Kidney (tissue), 22 donors: ENCODE measurements at places on chromosomes 4 and X. TPM values are rescaled to one million over a fixed set of nuclear protein-coding genes. Genes with fewer than 3 reads are reported as not detected.

DNA sequence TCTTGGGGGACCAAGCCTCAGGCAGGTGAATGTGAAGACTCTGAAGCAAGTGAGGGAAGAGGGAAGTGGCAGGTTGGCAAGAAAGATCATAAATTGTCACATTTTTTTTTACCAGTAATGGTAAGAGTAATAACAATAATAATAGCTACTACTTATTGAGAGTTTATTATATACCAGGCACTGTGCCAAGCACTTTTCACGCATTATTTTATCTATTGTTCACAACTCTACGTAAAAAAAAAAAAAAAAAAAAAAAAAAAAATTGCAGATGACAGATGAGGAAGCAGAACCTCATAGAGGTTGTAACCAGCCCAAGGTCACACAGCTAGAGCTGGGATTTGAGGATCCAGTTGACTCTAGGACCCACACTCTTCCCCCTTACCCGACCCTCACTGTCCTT, 40.9 kb downstream of the TSC22D3 start:
- no peak for DNase-seq

DNA sequence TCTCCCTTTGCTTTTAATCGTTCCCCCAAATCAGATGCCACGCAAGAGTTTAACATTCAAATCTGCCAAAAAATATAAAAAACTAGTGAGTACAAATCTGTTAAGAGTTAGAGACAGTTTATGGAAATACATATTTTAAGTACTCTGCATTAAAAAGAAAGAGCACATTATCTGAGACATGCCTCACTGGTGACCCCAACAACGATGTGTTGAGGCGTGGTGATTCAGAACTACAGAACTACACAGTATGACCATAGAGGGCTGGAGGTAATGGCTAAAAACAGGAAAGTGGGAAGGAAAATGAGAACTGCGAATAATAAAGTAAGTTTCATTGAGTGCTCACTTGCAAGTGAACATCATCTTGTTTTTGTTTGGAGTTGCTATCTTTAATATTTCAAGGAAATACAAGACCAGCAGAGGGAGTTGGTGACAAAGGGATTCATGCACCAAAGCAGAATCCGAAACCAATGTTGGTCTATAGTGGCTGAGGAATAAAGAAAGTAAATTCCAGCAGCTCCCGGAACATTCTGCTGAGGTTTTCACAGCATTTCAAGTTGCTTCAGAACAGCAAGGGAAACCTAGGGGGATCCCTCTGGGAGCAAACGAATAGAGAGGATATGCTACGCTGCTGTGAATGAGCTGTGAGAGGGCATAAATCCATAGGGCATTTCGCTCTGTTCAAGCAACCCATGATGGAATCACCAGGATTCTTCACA, 92.2 kb downstream of the DCHS2 start:
- peak; percentile 19 for DNase-seq

- no peak for DNase-seq
Measured at GRCh38 chrX:69535661-69536060, 31.5 kb downstream of the NALF2 start.

DNA sequence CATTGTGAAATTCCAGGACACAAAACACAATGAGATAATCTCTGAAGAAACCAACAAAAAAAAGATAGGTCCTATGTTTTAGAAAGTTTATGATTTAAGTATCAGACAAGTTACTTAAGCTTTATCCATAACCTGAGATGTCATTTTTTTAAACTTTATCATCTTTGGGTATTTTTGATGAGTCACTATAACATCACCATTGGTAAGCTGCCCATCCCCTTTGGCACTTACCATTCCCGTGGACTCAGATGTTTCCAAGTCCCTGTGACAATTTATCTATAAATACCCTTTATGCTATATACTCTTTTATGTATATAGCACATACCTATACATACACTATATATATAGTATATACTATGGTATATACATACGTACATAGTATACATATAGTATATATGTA, 198.9 kb upstream of the GEMIN8 start:
- DNase-seq: no peak

DNA sequence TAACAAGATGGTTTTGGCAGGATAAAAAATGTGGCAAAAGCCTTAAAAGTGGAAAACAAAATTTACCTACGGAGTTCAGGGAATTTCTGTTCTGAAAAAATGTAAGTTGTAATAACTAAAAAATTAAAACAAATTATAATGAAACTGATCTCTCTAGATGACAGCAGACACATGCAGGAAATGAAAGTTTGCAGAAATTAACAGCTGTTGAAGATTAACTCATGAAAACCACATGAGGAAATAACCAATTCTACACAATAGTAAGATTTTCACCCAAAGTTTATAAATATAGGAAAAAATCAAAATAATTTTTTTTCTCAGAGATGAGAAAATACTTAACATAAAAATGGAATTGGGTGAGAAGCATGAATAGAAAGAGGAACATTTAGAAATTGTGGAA, 47.5 kb upstream of the UGT2B15 start:
- DNase-seq: no peak

DNA sequence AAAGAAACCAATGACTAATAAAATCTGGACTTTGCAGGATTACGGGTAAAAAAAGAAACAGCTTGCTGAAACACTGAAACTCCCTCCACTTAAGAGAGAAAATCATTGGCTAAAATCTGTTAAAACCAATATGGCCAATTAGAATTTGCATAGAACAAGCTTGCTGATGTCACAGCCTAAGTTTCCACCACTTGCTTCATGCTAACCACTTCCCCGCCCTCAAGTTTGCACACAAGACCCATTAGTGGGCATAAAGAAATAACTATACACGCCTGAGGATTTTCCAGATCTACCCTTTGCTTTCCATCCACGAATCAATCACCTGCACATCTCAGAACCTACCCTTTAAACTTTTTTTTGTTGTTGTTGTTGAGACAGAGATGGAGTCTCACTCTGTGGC, 42.7 kb upstream of the PHEX start:
- DNase-seq: no peak

- no peak for DNase-seq
Measured at GRCh38 chr4:151098979-151099228, 524 bp upstream of the RPS3A start.

DNA sequence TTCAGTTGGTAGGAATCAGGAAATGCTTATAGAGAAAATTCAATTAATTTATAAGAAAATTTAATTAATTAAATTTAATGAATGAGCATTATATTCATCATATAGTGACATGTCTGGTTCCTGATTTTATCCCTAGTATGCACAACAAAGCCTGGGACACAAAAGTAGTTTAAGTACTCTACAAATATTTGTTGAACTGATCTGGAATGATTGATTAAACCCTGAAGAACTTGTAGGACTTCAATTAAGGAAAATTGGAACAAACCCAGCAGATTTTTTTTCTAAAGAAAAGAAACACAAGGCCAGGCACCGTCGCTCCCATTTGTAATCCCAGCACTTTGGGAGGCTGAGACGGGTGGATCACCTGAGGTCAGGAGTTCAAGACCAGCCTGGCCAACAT, 4.5 kb upstream of the APELA start:
- no peak for DNase-seq

- no peak for DNase-seq
Measured at GRCh38 chr4:145546175-145546915, 64.7 kb downstream of the SMAD1 start.

DNA sequence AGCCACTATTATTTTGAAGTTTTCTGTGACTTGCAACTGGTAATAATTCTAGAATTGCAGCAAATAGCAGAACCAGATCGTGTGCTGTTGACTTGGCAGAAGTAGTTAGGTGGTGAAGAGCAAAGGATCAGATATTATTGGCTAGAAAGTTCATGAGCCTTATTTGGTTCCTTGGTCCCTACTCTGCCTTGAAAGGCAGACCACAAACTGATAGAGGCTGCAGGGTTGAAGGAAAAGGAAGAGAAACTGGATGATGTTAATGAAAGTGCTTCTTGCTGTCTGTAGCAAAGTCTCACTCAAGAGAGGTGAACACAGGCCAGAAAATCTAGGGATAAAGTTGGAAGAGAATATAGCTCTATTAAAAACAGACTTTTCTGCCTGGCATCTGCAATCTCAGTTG, 41.2 kb upstream of the RNF150 start:
- DNase-seq: no peak

DNA sequence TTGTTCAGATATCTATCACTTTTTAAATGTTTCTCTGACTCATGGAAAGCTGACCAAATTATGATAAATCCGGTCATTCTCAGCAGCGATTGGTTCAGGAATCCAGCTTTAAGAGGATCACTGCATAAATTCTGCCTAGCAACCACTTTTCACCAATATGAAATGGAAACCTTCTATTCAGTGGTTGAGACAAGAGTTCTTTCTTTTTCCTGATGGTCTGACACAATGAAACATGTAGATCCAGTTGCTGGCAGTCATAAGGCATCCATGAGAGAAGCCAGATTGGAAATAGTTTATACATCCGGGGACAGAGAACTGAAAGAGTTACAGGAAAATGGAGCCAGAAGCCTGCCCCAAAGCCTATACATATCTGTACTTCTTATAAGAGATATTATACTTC, 27.2 kb downstream of the MAB21L2 start:
- DNase-seq: no peak

DNA sequence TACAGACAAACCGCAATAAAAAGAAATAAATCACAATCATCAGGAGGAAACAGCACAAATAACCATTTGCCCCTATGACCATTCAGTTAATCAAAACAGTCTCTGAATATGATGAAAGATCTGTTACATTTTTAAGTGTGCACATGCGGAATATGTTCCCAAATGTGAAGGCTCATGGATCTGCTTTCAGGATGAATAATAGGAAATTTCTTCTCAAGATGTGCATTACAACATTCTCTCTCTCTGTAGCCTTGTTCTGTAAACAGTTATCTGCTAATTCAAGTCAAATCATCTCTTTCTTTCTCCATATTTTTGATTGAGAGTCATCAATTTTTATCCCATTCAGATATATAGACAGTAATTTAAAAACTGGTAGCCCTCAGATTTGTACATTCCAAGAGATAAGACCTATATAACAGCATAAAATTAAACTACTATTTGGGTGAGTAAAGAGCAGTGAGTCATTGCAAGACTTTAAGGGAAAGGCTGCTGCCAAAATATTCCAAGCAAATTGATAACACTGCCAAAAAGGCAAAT, 433.9 kb upstream of the ATOH1 start:
- no peak for DNase-seq

- no peak for DNase-seq
Measured at GRCh38 chr4:71406459-71406963, 67.7 kb downstream of the SLC4A4 start.

DNA sequence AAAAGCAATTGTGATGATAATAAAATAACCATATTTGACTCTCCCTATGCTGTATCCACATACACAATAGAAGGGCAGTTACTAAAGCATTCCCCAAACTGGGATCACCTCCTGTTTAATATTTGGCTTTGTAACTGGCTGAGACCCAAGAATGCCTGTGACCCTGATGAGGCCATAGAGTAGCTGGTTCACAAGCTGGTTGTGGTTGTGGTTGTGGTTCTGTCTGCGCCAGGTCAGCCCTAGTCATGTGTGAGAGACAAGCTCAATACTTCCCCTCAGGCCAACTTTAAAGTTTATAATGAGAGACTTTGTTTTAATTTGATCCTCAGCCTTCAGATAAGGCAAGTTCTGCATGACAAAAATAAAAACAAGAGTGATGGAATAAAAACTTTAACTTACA, 209.9 kb downstream of the PARM1 start:
- no peak for DNase-seq

DNA sequence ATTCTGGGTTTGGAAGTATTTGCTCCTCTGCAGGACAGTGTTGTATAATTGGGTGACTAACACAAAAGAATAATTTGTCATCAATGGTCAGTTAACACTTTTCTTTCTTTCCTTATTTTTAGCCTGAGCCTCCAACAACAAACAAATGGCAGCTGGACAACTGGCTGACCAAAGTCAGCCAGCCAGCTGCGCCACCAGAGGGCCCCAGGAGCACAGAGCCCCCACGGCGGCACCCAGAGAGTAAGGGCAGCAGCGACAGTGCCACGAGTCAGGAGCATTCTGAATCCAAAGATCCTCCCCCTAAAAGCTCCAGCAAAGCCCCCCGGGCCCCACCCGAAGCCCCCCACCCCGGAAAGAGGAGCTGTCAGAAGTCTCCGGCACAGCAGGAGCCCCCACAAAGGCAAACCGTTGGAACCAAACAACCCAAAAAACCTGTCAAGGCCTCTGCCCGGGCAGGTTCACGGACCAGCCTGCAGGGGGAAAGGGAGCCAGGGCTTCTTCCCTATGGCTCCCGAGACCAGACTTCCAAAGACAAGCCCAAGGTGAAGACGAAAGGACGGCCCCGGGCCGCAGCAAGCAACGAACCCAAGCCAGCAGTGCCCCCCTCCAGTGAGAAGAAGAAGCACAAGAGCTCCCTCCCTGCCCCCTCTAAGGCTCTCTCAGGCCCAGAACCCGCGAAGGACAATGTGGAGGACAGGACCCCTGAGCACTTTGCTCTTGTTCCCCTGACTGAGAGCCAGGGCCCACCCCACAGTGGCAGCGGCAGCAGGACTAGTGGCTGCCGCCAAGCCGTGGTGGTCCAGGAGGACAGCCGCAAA, 106.0 kb downstream of the KLHL8 start:
- DNase-seq: no peak

- no peak for DNase-seq
Measured at GRCh38 chrX:31931225-31931624, 859.4 kb upstream of the FTHL17 start.

- DNase-seq: no peak
Measured at GRCh38 chrX:31251336-31251735, 179.5 kb upstream of the FTHL17 start.

TACR3 gene
- 0.19 TPM for polyA plus RNA-seq

RPA4 gene
- not detected for polyA plus RNA-seq

FREM3 gene
- polyA plus RNA-seq: not detected

BMP15 gene
- polyA plus RNA-seq: not detected

CA5B gene
- polyA plus RNA-seq: 1.9 TPM

GAGE12J gene
- not detected for polyA plus RNA-seq
